ENCODE measurements at places on chromosomes 6 and 20.

- DNase-seq: no peak
Measured at GRCh38 chr20:4100679-4101078, 85.3 kb upstream of the RNF24 start.

DNA sequence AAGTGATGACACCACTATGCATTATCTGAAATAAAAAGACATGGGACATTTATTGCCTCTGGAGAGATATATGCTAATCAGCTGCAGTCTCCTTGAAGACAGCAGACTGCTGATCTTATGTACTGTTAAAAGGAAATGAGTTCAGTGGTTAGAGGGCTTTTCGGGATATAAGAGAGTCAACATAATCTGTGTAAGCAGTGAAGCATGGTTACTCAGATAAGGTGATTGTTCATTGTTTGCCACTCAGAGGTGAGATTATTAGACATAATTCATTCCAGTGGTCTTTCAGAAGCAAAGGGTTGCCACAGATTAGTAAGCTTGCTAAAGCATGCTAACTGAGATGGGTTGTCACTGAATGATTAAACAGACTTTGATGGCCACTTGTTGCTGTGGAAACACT lies 1450.7 kb upstream of the ADGRB3 start:
- no peak for DNase-seq

GRCh38 chr6:160036790-160037206 lies 67.9 kb downstream of the IGF2R start:
- no peak for DNase-seq

- DNase-seq: no peak
Measured at GRCh38 chr6:151747896-151748295, 59.6 kb upstream of the ESR1 start.

DNA sequence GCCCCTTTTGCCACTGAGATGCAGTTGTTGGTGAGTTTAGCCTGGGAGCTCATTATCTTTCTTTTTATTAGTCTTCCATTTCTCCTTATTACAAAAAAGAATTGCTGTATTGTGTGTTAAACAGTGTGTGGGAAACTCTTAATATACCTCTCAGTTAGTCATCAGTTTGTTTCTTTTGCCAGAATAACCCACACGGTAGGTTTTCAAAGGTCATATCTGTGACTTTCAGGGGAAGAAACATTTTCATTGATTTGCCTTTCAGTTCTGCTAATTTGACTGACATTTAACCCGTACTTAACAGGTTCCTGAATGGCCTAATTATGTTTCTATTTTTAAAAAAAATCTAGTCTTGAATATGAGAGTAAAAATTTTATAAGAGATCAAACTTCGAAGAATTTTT lies 145.3 kb downstream of the KHDC1L start:
- peak; percentile 90 for DNase-seq

GRCh38 chr6:26224940-26225847 lies 138.0 kb downstream of the HFE start:
- DNase-seq: peak; percentile 36

DNA sequence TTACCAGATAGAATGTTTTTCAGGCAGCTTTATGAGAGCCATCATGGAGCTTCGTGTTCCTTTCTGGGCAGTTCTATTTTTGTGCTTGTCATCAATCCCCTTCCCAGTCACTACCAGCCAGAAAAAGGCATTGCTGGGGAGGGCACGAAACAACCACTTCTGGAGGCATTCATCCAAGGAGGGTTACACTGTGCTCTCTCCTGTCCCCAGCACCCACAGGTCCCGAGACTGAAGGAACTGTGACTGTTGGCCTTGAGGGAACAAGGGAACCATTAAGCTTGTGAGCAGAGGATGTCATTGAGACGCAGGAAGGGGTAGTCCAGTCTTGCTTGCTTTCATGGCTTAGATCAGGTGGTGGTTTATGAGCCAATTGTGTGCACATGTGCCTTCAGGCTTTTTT lies 20.1 kb upstream of the ENPP5 start:
- no peak for DNase-seq

Data from SJSA1 (cell line).